ENCODE measurements at places on chromosomes 11 and 22. TPM values are rescaled to one million over a fixed set of nuclear protein-coding genes. Genes with fewer than 3 reads are reported as not detected.

DNA sequence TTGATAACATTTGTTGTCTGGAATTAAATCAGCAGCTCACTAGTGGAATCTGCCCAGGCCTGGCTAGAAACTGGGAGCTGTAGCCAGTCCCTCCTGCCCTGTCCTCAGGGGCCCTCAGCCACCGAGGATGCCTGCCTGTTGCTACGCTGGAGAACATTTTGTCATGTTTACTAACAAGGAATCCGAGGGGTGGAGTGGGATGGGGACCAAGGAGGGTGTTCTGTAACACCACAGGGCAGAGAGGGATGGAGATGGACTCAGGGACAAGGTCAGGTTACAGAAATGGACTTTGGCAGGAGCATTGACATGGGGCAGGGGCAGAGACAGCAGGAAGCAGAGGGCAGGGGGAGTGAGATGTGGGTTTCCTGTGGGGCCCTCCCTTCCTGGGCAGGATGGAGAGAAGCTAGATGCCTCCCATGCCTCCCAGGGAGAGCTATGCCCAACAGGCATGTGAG lies 45.8 kb upstream of the AMPD3 start:
- H3K4me1 ChIP-seq, result peaks cover 11% of the 10 kb centered on the region
- H3K27ac ChIP-seq, result no peak overlapping the region
- H3K27me3 ChIP-seq, result no peaks in the 10 kb centered on the region

- no peak overlapping the region for H3K27ac ChIP-seq
- no peaks in the 10 kb centered on the region for H3K27me3 ChIP-seq
These were observed 35.9 kb downstream of the MYO18B start for GRCh38 chr22:25777870-25778269.

DNA sequence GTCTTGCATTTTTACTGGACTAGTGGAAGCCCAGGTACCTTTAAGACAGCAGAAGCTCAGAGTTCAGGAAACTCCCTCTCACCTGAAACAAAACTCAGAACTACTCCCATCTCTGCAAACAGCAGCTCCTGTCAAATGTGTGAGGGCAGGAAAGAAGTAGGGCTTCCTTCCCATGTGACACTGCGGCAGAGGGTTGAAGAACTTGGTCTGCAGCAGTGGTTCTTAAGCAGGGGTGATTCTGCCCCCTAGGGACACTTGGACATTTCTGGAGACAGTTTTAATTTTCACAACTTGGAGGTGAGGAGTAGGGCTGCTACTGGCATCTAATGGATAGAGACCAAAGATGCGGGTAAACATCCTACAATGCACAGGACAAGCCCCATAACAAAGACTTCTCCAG lies 63.4 kb downstream of the RCN1 start:
- no peaks in the 10 kb centered on the region for H3K4me1 ChIP-seq
- H3K4me3 ChIP-seq, result no peak overlapping the region

GRCh38 chr11:71282581-71283351 lies 30.4 kb upstream of the SHANK2 start:
- no peaks in the 10 kb centered on the region for H3K27me3 ChIP-seq
- H3K4me3 ChIP-seq, result no peak overlapping the region
- DNase-seq, result no peak
- H3K36me3 ChIP-seq, result no peaks in the 10 kb centered on the region
- peaks cover 3% of the 10 kb centered on the region for H3K4me1 ChIP-seq

GRCh38 chr11:16784097-16784496 lies 45.6 kb downstream of the C11orf58 start:
- peaks cover 3% of the 10 kb centered on the region for H3K4me1 ChIP-seq
- no peak overlapping the region for H3K27ac ChIP-seq
- no peak overlapping the region for H3K4me3 ChIP-seq
- H3K27me3 ChIP-seq, result no peaks in the 10 kb centered on the region

CCDC73 gene
- under 0.01 TPM for total RNA-seq

MRPL16 gene
- 43.1 TPM for total RNA-seq

KDM4E gene
- not detected for total RNA-seq

TMPRSS4 gene
- not detected for total RNA-seq

All from fibroblast of lung (primary cell).